Smooth muscle cell of bladder (primary cell): ENCODE measurements at places on chromosomes 7 and 10. TPM values are rescaled to one million over a fixed set of nuclear protein-coding genes. Genes with fewer than 3 reads are reported as not detected.

The PNLIPRP2 gene
- not detected in 2 replicates for total RNA-seq

The SUV39H2 gene
- 5.8 and 10.4 TPM in 2 replicates for total RNA-seq

The SLC26A5 gene
- total RNA-seq: not detected in 2 replicates

The KCNIP2 gene
- 0.28 and 1.8 TPM in 2 replicates for total RNA-seq

The NPSR1 gene
- total RNA-seq: not detected in 2 replicates

The NUDT5 gene
- 63.3 and 65.6 TPM in 2 replicates for total RNA-seq

The FKBP6 gene
- total RNA-seq: under 0.01 TPM in 1 of 2 replicates, not detected in the other

The C10orf67 gene
- 0.14 TPM in 1 of 2 replicates, not detected in the other for total RNA-seq

The ANKRD22 gene
- not detected in 2 replicates for total RNA-seq

The NOD1 gene
- total RNA-seq: 6.7 and 7.3 TPM in 2 replicates

The MNX1 gene
- not detected in 2 replicates for total RNA-seq

The RBP3 gene
- under 0.01 TPM in 1 of 2 replicates, not detected in the other for total RNA-seq
